ENCODE measurements at places on chromosomes 3 and 15.

DNA sequence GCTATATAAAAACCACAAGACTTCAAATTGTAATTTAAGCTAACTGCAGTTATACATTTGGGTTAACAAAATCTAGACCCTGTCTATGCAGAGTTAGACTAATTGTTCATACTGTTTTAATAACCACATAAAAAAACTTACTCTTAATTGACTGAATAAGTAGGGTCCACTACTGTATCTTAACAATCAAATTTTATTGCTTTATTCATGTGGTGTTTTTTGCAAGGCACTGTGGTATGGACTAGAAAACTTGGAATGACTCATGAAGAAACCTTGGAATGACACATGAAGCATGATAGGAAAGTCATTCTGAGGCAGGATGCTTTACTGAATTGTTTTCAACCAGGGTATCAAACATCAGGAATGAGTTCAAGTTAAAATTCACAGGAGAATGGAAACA lies 2.3 kb downstream of the SERP1 start:
- no peak for DNase-seq

DNA sequence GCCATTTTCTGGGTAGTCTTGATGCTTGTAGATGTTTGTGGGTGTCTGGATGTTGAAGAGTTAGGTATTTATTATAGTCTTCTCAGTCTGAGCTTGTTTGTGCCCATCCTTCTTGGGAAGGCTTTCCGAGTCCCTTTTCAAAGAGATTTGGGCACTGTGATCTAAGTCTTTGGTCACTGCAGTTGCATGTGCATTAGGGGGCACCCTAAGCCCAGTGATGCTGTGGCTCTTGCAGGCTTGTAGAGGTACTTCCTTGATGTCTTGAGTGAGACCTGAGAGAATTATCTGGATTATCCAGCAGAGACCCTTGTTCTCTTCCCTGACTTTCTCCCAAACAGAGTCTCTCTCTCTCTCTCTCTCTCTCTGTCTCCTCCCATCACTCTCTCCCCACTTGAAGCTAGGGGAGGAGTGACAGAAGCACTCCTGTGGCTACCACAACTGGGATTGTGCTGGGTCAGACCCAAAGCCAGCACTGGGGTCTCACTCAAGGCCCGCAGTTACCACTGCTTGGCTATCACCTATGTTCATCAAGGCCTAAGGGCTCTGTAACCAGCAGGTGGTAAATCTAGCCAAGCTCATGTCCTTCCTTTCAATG lies 68.5 kb downstream of the TMCO5A start:
- no peak for DNase-seq

DNA sequence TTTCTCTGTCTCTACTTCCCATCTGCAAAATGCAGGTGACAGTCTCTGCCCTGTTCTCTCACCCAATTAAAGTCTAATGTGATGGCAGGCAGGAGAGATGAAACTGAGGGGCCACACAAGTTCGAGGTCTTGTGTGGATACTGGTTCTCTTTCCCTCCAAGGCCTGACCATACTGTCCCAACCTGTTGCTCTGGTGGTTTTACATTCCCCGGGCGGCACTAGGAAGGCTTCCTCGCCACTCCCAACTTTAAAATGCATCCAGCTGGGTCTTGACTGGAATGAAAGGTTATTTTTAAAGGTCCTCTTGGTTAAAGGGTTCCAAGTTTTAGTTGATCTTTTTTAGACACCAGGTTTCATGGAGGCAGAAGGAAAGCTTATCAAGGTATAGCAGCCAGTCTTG lies 37.2 kb downstream of the WHAMM start:
- DNase-seq = no peak

GRCh38 chr3:128339491-128340012 lies 127.1 kb downstream of the DNAJB8 start:
- DNase-seq = no peak

DNA sequence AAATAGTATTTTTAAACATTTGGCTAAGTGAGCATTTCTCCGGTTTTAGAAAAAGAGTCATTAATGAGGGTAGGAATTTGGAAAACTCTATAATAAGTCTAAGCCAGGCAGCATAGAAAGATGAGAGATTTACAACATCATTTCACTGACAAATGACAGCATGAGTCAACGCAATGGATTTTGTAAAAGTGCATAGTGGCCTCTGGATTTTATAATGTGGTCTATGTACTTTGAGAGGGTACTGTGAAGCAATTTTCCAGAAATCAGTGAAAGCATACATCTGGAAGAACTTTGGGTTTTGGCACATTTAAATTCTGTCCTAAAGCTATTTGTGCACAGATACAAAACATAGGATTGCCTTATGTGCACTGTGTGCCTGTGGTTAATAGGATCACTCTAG lies 130.8 kb upstream of the CCNL1 start:
- DNase-seq = no peak

GRCh38 chr3:32882189-32882588 lies 64.4 kb downstream of the TRIM71 start:
- DNase-seq = no peak

- DNase-seq = peak; percentile 45
These were observed 66.1 kb downstream of the SLC30A4 start for GRCh38 chr15:45456212-45457106.

GRCh38 chr3:98657457-98657856 lies 64.0 kb upstream of the CPOX start:
- peak; percentile 35 for DNase-seq

GRCh38 chr3:192795021-192795420 lies 67.7 kb upstream of the FGF12 start:
- no peak for DNase-seq

DNA sequence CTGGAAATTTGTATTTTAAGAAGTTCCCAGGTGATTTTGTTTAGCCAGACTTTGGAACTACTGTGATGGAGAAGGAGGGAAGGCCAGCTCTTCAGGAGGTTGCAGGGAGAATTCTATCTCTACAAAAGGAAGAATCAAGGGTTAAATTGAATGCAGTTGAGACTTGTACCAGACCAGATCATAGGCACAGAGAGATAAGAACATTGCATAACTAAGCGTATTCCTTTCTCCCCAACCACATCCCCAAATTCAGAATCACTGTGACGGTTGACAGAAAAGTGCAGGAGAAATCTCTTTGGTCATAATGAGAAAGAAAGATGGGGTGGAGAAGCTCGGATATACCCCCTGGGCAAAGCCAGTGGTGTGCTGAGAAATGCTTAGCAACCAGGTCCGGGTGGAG lies 7.2 kb downstream of the PLD1 start:
- no peak for DNase-seq
